ENCODE measurements at places on chromosomes 7 and 10. TPM values are rescaled to one million over a fixed set of nuclear protein-coding genes. Genes with fewer than 3 reads are reported as not detected.

GRCh38 chr10:72260239-72260975 lies 13.3 kb upstream of the DDIT4 start:
- peak; percentile 91 for DNase-seq

- peak; percentile 48 for DNase-seq
Observed at GRCh38 chr7:41930538-41931262, 227.8 kb upstream of the INHBA start.

GRCh38 chr10:94760586-94761178 lies 1.8 kb upstream of the CYP2C19 start:
- DNase-seq, result no peak

Gene ENTPD1
- not detected for total RNA-seq

Gene SRRM3
- 0.92 TPM for total RNA-seq

Data from foreskin keratinocyte (primary cell).